ENCODE measurements at places on chromosomes 6 and 20. TPM values are rescaled to one million over a fixed set of nuclear protein-coding genes. Genes with fewer than 3 reads are reported as not detected.

- DNase-seq = peak; percentile 35
These were observed 868 bp downstream of the NCOA3 start for GRCh38 chr20:47502271-47503239.

SPEF1 gene
- total RNA-seq = not detected

DNA sequence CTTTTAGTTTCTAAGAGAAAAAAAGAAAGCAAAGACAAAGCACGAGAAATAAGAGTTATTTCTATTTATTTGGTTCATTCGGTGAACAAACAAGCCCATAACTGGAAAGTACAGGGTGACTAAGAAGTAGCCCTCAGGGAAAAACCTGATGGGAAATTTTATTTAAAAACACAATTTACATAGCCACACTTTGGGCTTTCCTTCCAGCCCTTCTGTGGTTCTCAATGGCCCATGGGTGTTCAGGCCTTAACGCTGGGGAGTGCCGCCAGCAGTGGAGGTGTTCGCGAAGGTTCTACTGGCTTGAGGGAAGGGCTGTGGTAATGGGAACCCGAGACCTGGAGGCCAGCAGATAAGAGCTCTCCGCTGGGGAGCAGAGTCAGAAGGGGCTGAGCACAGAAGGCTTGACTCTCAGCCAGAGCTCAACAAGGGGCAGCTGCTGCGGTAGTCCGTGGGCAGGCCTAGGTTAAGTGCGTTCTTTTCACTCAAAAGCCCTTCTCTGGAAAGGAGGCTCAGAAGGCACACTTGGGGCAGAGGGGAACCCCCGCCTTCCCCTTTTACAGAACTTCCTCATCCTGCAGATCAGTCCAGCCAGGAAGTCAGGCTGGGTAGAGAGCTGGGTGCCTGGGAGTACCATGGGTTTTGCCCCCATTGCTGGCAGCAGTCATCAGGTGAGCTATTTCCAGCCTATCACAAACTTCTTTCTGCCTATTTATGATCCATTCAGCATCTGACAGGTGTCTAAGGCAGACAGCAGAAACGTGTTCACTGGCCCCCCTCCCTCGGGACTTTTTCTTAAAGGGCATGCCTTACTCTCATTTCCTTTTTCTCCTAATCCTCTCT, 8.8 kb upstream of the CD83 start:
- no peak for DNase-seq

CGA gene
- not detected for total RNA-seq

CABLES2 gene
- 4.8 TPM for total RNA-seq

GRCh38 chr6:22613695-22614094, 44.3 kb downstream of the HDGFL1 start:
- DNase-seq = peak; percentile 92

DNA sequence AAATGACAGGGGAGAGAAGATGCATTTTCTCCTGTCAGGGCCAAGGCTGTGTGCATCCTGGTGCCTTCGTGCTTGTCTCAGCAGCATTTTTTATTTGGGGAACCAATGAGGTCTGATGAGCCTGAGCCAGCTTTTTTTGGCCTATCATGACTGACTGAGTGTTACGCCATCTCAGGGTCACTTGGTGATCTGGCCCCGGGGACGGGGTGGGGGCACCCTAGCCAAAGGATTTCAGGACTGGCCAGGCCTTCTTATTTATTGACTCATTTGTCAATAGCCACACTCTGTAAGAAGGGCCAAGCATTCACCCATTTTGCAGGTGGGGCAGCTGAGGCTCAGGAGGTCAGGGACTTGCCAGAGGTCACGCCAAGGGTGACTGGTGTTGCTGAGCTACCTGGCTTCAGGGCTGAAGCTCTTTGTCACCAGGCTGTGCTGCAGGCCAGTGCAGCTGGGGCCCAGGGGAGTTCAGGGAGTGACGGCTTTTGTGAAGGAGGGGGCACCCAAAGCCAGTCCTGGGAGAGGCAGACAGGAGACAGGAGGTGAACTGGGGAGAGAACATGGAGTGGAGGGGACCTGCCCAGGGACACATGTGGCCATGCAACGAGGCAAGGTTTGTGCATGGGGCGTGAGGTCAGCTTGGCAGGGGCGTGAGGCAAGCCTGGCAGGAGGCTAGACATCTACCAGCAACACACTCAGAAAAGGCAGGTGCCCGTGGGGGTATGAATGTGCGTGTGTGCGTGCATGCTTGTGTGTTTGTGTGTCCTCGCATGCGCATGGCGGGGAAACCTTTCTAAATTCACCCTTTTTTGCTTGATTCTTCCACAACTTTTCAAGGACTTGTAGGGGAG, 31.1 kb downstream of the VSTM2L start:
- DNase-seq = no peak

UBE2J1 gene
- total RNA-seq = 19.0 TPM

MUCL3 gene
- total RNA-seq = not detected

DNA sequence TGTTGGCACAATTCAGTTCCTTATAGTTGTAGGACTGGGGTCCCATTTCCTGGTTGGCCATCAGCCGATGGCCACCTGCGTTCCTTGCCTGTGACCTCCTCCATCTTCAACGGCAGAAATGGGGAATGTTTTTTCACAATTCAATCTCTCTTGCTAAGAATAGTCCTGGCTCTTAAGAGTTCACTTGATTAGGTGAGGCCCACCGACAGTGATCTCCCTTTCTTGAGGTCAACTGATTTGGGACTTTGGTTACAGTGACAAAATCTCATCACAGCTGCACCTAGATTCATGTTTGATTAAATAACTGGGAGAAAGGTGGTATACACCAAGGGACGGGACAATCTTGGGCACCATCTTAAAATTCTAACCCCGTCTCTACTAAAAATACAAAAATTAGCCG, 139.1 kb upstream of the DTNBP1 start:
- DNase-seq = no peak

Measured in H4 (cell line).